ENCODE measurements at places on chromosomes 1 and 21. TPM values are rescaled to one million over a fixed set of nuclear protein-coding genes. Genes with fewer than 3 reads are reported as not detected.

The CELA3A gene
- total RNA-seq = not detected

The MYOM3 gene
- total RNA-seq = not detected

The TAS1R2 gene
- not detected for total RNA-seq

The CFAP141 gene
- total RNA-seq = not detected

The EXO1 gene
- 0.52 TPM for total RNA-seq

The ASCL5 gene
- total RNA-seq = not detected

The SLC26A9 gene
- not detected for total RNA-seq

DNA sequence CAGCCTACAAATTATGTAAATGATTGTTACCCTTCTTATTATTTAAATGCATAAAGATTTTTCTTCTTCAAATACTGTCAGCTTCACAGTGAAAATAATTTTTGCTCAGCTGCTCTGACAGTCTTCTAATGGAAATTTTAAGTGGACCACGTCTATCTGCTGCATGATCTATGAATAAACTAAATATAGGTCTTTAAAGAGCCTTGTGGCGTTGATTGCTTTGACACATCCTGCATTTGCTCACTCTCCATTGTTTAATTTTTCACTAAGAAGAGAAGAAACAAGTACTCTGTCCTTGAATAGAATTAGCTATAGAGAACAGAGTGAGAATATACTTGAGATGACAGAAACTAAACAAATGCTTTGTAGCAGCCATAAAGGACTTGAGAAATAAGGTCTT lies 826.1 kb downstream of the MRPL39 start:
- H3K36me3 ChIP-seq = peaks cover 3% of the 10 kb centered on the region
- no peak overlapping the region for H3K27ac ChIP-seq
- no peaks in the 10 kb centered on the region for H3K4me1 ChIP-seq
- no peaks in the 10 kb centered on the region for H3K27me3 ChIP-seq
- no peak for DNase-seq

DNA sequence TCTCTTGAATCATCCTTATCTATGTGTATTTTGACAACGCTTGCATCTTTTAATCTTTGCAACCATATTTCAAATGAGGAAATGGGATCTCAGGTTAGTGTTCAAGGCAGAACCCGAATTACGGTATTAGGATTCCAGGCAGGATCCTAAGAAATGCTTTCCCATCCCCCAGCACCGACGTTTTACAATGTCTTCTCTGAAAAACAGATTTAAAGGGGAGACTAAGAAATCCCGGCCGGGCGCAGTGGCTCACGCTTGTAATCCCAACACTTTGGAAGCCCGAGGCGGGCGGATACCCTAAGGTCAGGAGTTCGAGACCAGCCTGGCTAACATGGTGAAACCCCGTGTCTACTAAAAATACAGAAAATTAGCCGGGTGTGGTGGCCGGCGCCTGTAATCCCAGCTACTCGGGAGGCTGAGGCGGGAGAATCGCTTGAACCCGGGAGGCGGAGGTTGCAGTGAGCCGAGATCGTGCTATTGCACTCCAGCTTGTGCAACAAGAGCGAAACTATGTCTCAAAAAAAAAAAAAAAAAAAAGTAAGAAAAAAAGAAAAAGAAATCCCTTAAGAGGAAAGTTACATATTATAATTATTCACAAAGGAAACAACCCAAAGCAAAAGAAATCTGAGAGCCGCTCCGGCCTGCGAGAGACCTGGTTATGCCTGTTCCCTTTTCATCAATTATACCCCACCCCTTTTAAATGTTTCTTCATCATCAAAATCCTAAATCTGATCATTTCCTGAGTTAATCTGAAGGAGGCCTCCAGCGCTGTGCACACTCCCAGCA lies 801 bp upstream of the GORAB start:
- no peaks in the 10 kb centered on the region for H3K36me3 ChIP-seq
- no peaks in the 10 kb centered on the region for H3K27me3 ChIP-seq
- H3K27ac ChIP-seq = peak overlapping the region; percentile 94
- peak overlapping the region; percentile 91 for H3K4me3 ChIP-seq

DNA sequence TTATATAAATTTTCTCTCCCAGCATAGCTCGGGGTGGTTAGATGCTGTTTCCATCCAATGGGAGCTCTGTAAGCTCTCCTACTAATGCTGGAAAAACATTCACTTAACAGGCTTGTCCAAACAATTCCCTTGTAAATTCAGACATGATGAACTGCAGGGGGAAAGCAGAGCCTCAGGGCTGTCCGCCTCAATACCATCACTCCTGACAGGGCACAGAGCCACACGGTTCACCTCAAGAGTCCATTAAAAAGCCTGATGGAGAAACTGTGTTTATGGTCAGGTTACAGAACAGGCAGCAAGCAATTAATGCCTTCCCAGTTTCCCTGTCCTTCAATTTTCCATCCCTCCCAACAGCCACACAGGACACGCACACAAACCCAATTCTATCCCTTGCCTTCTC lies 171.0 kb downstream of the BRINP2 start:
- peak; percentile 24 for DNase-seq
- no peaks in the 10 kb centered on the region for H3K36me3 ChIP-seq
- no peak overlapping the region for H3K27ac ChIP-seq
- no peak overlapping the region for H3K4me3 ChIP-seq

DNA sequence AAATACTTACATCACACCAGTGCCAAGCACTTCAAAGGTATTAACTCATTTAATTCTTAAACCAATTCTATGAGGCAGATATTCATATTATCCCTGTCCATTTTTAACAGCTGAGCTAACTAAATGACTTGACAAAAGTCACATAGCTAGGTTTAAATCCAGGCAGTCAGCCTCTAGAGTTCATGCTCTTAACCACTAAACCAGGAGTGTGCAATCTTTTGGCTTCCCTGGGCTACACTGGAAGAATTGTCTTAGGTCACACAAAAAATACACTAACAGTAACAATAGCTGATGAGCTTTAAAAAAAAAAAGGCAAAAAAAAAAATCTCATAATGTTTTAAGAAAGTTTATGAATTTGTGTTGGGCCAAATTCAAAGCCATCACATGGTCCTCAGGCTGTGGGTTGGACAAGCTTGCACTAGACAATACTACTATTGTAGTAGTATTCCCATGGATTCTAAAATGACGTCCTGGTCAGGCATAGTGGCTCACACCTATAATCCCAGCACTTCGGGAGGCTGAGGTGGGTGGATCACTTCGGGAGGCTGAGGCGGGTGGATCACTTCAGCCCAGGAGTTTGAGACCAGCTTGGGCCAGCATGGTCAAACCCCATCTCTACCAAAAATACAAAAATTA lies 10.0 kb downstream of the UBR4 start:
- no peak for DNase-seq
- no peaks in the 10 kb centered on the region for H3K27me3 ChIP-seq
- H3K27ac ChIP-seq = no peak overlapping the region
- no peak overlapping the region for H3K4me3 ChIP-seq
- H3K36me3 ChIP-seq = no peaks in the 10 kb centered on the region

- DNase-seq = no peak
- H3K27ac ChIP-seq = no peak overlapping the region
- no peaks in the 10 kb centered on the region for H3K36me3 ChIP-seq
- H3K4me1 ChIP-seq = no peaks in the 10 kb centered on the region
These were observed 32.5 kb upstream of the HMCN1 start for GRCh38 chr1:185701650-185702049.

DNA sequence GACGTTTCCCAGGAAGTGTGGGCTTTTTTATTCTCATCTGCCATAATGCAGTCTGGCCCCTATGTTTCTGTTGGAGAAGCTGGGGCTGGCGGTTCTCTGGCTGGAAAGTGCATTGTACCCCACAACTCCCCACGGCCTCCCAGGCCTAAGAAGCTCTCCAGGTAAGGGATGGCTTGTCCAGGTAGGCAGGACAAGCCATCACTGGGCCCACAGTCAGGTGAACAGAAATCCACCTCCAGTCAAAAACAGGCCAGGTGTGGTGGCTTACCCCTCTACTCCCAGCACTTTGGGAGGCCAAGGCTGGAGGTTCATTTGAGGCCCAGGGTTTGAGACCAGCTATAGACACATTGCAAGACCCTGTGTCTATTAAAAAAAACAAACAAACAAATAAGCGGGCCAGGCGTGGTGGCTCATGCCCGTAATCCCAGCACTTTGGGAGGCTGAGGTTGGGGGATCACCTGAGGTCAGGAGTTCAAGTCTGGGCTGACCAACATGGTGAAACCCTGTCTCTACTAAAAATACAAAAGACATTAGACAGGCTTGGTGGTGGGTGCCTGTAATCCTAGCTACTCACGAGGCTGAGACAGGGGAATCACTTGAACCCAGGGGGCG lies 3.1 kb upstream of the WNT9A start:
- peaks cover 12% of the 10 kb centered on the region for H3K4me1 ChIP-seq
- DNase-seq = no peak
- no peaks in the 10 kb centered on the region for H3K27me3 ChIP-seq
- no peak overlapping the region for H3K27ac ChIP-seq

GRCh38 chr1:155169541-155169940 lies 3.6 kb downstream of the KRTCAP2 start:
- no peaks in the 10 kb centered on the region for H3K36me3 ChIP-seq
- H3K27ac ChIP-seq = no peak overlapping the region
- no peaks in the 10 kb centered on the region for H3K27me3 ChIP-seq
- peaks cover 19% of the 10 kb centered on the region for H3K4me1 ChIP-seq

DNA sequence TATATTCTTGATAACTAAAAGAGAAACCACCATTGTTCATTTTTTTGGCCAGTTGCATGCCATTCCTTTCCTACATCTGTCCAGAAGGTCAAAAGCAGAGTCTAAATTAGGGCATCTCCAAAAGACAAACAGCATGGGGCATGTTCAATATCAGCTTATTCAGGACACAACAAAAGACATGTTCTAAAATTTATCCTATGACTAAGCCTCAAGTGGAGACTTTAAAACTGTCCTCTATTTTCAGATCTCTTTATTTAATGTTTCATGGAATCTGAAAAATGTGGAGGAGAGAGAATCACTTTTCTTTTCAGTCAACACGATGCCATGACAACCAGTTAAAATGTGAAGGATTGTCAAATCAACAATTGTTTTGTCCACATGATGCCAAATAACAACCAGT lies 303.4 kb upstream of the PRMT6 start:
- H3K36me3 ChIP-seq = no peaks in the 10 kb centered on the region
- no peaks in the 10 kb centered on the region for H3K27me3 ChIP-seq
- no peak for DNase-seq
- H3K4me3 ChIP-seq = no peak overlapping the region
- H3K4me1 ChIP-seq = no peaks in the 10 kb centered on the region

DNA sequence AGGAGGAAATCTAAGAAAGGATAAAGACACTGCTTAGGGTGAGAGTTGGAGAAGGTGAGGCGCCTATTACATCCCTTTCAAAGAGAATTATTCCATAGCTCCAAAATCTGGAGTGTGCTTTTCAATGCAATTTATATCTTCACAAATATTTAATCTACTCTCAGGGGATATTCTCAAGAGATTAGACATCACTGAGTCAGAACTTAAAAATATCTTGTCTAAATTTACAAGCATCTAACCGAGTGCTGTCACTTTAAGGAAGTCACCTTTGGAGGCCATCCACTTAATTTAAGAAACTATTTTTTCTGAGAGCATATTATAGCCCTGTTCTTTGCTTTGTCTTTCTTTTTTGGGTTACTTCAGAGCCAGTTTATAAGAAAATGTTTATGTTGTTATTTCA lies 134.6 kb downstream of the TNFSF18 start:
- no peak overlapping the region for H3K4me3 ChIP-seq
- H3K27ac ChIP-seq = no peak overlapping the region
- no peaks in the 10 kb centered on the region for H3K36me3 ChIP-seq
- H3K4me1 ChIP-seq = no peaks in the 10 kb centered on the region
- H3K27me3 ChIP-seq = no peaks in the 10 kb centered on the region
- DNase-seq = no peak

- no peak overlapping the region for H3K4me3 ChIP-seq
- no peaks in the 10 kb centered on the region for H3K27me3 ChIP-seq
- DNase-seq = no peak
- H3K27ac ChIP-seq = no peak overlapping the region
These were observed 2.8 kb upstream of the TFF2 start for GRCh38 chr21:42353623-42354022.

DNA sequence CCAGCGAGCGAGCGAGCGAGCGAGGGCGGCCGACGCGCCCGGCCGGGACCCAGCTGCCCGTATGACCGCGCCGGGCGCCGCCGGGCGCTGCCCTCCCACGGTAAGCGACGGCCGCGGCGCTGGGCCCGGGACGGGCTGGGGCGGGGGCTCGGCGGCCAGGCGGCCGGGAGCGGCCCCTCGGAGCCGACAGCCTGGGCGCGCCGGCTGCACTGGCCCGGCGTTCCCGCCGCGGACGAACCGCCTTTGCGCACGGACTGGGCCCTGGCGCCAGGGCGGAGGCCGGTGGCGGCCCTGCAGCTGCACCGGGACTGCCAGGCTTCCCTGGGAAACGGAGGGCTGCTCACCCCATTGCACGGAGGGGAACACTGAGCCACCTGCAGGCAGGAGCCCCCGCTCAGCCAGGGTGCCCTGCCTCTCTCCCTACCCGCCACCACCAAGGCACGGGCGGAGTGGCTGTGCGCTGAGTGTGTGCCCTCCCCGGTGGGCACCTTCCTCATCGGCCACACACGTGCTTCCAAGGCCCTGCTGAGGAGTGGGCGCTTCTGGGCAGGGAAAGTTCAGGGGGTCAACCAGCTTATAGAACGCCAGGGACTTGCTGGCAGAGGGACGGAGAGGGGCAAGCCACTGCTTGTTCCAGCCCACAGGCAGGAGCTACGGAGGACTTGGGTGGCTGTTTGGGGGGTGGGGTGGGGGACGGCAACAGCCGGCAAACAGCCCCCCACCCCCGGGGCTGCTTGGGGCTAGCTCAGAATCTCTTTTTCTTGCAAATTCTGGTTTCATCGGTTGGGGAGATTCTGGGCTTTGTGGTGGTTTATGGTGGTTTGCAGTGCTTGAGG lies 532 bp downstream of the CSF1 start:
- peaks cover 22% of the 10 kb centered on the region for H3K4me1 ChIP-seq
- H3K27me3 ChIP-seq = no peaks in the 10 kb centered on the region
- no peak for DNase-seq
- peak overlapping the region; percentile 90 for H3K27ac ChIP-seq

DNA sequence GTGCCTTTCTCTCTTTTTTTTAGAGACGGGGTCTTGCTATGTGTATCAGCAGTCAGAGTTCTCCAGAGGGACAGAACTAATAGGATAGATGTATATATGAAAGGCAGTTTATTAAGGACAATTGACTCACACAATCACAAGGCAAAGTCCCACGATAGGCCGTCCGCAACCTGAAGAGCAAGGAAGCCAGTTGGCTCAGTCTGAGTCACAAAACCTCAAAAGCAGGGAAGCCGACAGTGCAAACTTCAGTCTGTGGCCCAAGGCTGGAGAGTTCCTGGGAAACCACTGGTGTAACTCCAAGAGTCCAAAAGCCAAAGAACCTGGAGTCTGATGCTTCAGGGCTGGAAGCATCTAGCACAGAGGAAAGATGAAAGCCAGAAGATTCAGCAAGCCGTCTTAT lies 16.3 kb upstream of the H3-3A start:
- DNase-seq = no peak
- H3K27me3 ChIP-seq = no peaks in the 10 kb centered on the region
- H3K36me3 ChIP-seq = no peaks in the 10 kb centered on the region
- no peak overlapping the region for H3K4me3 ChIP-seq
- H3K4me1 ChIP-seq = no peaks in the 10 kb centered on the region
- no peak overlapping the region for H3K27ac ChIP-seq

DNA sequence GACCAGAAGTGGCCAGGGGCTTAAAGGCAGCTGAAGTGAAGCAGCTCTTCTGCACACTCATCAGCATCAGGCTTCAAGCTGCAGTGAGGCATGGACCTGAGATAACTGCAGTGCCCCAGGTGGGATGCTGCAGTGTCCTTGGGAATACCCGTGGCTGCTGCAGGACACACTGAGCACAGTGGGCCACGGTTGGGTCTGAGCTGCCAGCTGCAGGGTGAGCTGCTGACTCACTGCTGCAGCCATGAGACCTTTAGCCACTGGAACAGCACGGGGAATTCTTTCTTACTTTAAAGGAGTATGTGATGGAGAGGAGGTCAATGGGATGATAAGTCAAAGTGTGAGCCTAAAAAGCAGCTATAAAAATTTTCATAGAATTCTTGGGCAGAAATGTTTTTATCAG lies 102.1 kb downstream of the XCL2 start:
- H3K36me3 ChIP-seq = no peaks in the 10 kb centered on the region
- no peaks in the 10 kb centered on the region for H3K27me3 ChIP-seq
- no peaks in the 10 kb centered on the region for H3K4me1 ChIP-seq
- H3K27ac ChIP-seq = no peak overlapping the region
- H3K4me3 ChIP-seq = no peak overlapping the region
